ENCODE measurements at places on chromosomes 3 and 15.

DNA sequence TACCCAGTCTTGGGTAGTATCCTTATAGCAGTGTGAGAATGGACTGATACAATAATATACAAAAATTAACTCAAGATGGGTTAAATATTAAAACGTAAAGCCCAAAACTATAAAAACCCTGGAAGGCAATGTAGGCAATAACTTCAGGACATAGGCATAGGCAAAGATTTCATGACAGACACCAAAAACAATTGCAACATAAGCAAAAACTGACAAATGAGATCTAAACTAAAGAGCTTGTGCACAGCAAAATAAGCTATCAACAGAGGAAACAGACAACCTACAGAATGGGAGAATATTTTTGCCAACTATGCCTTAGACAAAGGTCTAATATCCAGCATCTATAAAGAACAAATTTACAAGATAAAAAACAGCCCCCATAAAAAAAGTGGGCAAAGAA is 204.8 kb upstream of the CCDC54 start:
- no peak for DNase-seq

- DNase-seq: no peak
These were observed 38.8 kb downstream of the SMAD6 start for GRCh38 chr15:66740802-66741201.

DNA sequence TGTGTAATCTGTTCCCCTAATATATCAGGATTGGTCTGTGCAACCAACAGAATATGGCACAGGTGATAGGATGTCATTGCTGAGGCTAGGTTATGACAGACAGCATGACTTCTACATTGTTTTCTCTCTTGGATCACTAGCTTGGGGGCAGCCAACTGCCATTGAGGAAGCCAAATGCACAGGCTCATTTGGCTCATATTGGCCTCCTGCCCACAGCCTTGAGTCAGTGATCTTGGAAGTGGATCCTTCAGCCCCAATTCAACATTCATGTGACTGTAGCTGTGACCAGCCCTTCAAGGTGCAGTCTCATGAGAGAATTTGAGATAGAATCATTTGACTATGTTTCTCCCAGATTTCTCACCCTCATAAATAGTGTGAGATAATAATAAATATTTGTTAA is 675.6 kb downstream of the GRM7 start:
- no peak for DNase-seq

DNA sequence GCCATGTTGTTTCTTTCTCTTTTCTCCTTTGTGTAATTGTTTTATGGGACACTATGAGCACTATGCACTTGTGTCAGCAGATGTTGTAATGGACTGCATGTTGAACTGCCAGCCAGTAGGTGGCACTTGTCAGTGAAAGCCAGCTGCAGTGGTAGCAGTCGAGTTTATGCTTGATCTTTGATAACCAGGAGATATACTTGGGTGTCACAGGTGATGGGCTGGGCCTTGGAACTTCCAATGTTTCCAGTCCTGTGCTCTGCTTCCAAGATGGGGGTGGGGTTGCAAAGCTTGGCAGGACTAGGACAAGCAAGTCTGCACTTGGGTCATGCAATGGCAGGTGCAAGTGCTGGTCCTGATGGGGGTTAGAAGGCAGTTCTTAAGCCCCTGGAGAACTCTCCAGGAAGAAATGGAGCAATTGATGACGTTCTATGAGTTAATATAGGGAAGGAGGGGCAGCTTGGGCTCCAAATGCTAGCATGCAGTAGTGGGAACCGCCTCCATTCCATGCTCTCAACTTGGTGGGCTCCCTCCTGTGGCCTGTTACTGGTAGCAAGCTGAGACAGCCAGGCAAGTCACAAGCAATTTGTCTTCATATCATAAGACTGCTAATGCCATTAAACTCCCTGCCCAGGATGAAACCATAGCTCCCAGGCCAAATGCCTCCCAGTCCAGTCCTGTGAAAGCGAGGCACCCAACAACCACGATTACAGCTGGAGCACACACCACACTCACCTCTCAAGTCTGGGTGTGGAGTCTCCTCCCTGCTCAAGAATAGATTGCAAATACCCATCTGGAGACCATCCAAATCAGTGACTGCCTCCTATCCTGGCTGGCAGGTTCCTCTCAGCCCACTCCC is 287.2 kb downstream of the CGGBP1 start:
- DNase-seq: peak; percentile 62

DNA sequence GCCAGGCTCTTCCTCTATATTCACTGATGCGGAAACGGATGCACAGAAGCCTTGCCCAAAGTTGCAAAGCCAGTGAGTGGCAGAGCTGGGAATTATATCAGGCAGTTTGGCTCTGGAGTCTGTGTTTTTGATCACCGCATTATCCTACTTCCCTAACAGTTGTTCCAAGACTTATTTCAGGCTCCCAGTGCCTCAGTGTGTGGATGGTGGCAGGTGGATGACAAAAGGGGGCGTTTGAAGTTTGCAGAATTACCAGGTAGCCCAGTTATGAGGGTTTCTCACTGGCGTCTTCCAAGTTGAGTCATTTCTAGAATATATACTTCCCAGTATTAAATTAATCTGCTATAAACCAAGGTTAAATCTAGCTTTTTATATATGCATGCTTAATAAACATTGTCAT is 81.0 kb downstream of the USP13 start:
- DNase-seq: no peak

- peak; percentile 92 for DNase-seq
These were observed 12.9 kb downstream of the OPA1 start for GRCh38 chr3:193605876-193606275.

DNA sequence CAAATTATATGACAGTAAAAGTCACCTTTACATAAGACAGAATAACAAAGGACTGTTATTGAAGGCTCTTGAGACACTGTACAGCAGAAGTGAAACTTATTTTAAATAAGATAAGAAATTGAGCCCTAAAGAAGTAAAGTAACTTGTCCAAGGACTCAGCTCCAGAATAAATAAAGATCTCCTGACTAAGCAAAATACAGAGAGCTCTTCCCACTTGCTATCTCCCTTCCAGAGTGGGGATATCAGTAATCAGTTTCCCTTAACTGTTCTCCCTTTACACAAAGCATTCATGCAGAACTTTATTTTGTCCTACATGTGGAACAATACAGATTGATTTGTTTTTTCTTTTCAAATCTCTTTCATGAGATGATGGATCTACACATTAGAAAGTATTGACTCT is 129.5 kb upstream of the BHLHE40 start:
- DNase-seq: no peak

DNA sequence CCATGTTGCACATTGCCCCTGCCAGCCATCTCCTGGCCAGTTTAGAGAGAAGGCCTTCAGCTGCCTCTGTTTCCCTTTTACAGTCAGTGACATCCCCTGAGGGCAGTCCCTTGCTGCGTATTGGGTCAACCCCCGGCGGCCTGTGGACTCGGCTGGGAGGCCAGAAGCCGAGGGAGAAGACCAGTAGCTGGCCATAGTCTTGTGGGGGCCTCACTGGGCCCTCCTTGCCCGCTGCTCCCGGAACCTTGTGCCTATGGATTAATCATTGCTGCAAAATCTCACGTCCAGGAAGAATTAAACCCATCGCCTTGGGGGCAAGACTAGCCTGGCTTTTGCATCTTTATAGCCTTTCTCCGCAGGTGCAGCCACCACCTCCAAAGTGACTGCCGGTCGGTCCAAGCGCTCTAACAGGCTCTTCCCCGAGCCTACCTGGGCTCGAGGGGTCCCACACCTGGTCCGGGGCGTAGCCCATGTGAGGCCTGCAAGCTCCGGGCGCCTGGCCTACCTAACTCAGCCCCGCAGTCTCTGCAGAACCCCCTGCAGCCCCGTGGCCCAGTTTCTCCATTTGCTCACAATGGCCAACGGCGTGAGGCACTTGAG is 870 bp upstream of the CHAC1 start:
- peak; percentile 88 for DNase-seq

- no peak for DNase-seq
These were observed 25.0 kb downstream of the SEC61A1 start for GRCh38 chr3:128077202-128077624.

DNA sequence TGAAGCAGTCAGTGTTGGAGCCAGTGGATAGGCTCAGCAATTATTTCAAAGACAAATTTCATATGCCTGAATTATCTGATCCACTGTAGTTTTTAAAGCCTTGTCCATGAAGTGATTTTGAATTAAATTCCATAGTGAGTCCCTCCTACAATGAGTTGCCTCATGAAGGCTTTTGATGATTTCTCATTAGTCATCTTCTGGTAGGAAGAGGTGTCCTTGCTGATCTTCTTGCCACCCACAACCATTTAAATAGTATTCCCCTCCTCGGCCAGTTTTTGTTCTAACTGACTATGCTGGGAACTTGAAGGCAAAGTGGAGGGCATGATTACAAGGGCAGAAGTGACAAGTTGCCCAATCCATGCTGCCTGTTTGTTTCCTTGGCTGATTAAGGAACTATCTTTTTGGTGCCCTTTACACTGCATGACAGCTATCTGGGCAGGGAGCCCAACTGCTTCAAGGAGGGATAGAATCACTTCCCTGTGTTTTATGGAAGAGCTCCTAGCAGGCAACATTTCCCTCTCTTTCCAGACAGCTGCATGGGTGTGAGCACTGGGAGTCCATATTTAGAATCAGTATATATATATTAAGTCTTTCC is 617.5 kb downstream of the ZPLD1 start:
- DNase-seq: no peak

DNA sequence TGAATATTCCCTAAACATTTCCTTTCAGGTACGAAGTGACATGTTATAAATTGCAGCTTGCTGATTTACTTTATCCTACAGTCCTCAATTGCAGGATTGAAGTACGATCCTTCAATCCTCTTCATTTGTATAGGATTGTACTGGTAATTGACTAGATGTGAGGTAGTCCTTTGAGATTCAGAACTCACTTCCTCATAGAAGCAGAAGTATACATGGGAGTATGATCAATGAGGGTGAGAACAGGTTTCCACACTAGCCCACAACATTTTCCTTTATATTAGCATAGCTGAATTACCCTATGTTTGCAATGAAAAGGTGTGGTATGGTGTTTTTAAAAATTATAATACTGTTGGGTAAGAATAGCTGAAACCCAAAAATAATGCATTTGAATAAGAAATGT is 160.0 kb upstream of the UMPS start:
- no peak for DNase-seq

DNA sequence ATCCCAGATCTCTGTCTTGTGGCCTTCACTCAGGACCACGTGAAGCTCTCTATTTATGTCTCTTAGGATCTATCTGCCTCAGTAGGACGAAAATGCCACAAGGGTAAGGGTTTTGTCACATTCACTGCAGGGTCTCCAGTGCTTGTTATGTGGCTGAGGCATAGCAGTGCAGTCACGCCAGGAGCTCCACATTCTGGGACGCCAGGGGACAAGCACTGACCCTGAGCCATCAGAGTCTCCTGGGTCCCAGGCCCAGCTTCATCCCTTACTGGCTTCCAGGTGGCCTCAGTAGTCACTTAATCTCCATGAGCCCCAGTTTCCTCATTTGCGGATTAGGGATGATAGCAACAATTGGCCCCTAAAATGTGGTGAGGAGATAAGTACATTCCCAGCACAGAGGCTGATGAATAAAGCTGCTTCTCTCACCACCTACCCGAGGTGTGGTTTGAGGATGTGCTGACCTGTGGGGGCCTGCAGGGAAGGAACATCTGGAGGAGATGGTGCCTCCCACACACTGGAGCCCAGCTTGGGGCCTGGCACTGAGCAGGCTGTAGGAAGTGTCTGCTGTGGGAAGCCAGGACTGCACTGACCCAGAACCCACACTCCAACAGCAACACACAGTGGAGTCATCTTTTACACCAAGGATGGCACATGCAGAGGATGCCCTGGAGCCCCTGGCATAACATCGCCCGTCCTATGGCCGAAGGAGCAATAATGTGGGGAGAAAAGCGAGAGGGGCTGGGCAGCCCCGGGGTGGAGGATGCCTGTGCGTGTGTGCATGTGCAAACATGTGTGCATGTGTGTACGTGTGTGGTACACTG is 93.2 kb upstream of the IQSEC1 start:
- DNase-seq: no peak

DNA sequence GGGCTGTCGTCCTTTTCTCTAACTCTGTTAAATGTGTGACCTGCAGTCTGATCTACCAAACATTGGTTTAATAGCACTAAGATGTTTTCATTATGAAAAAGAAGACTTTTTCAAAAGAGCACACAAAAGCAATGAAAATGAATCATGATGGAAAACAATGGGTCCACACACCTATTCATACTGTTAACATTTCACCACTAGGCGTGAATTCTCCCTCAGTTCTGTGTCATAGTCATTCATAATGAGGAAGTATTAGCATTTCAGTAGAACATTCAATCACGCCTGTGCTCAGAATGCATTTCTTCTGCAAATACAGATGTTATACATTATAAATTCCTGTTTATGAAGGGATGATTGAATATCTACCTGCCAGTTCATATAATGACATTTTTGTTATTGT is 35.9 kb downstream of the EIF4E3 start:
- DNase-seq: peak; percentile 51

GRCh38 chr3:178561239-178561638 is 25.0 kb downstream of the KCNMB2 start:
- DNase-seq: no peak

DNA sequence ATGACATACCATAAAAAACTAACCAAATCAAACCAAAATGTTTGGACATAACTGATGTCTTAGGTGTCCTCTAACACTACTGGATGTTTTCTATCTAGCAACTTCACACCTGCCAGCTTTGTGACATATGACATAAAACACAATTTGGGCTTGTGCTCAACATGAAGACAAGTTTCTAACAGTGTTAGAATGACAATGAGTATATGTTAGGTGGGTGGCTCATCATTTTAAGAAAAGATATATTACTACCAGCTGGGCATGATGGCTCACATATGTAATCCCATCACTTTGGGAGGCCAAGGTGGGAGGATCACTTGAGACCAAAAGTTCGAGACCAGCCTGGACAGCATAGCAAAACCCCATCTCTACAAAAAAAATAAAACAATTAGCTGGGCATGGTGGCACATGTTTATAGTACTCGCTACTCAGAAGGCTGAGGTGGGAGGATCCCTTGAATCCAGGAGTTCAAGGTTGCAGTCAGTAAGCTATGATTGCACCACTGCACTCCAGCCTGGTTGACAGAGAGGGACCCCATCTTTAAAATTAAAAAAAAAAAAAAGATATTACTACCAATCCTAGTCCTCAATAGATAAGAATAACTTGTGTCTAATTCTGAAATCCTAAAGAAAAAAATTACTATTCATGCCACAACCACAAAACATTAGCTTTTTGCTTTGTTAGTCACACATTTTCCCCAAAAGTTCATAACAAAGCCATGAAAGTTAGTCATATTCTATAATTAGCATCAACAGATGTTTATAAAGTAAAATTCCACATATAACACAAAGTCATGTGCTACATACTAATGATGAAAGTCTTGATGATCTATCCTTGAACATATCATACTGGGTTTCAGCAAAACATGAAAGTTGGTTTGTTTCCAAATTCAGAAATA is 59.9 kb downstream of the LRRFIP2 start:
- DNase-seq: no peak

GRCh38 chr3:30260762-30261161 is 345.6 kb upstream of the TGFBR2 start:
- no peak for DNase-seq

GRCh38 chr3:105997800-105998526 is 129.2 kb upstream of the CBLB start:
- DNase-seq: no peak

- no peak for DNase-seq
These were observed 159.4 kb downstream of the KLF13 start for GRCh38 chr15:31485911-31486461.

- DNase-seq: no peak
These were observed 72.7 kb downstream of the DTWD1 start for GRCh38 chr15:49693498-49693897.
